ENCODE measurements at places on chromosomes 7 and 10.

- DNase-seq = no peak
Observed at GRCh38 chr7:19117870-19118608, 603 bp upstream of the TWIST1 start.

DNA sequence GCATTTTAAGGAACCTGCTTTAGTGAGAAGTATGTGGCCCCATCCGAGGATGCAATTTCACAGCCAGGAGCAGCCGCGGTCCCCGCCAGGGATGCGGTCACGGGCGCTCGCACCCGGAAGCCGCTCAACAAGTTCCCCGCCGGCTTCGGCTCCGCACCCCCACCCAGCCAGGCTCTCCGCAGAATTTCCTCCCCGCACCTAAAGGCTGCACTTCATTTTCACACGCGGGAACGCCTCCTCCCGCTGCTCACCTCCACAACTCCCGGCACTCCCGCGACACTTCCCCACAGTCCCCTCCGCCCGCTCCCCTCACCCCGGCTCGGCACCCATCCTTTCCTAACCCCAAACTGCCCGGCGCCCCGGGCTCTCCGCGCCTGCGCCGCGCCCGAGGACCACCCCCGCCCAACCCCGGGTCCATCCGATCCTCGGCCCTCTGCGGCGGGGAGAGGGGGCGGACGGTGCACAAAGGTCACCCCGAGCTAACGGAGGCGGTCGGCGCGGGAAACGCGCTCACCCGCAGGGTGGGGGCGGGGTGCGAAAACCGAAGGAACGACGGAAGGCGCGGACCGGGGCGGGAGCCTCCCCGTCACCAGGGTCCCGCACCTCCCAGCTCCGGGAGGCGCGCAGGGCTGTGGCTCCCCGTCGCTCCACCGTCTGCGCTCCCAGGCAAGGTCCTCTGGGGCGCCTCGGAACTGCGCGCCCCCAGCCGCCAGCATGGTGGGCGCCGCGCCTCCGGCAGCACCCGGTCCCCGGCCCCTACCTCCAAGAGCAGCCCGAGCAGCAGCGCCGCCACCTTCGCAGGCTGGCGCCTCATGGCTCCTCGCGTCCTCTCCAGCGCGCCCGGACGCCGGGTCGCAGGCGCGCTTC is 558 bp downstream of the VOPP1 start:
- DNase-seq = no peak

DNA sequence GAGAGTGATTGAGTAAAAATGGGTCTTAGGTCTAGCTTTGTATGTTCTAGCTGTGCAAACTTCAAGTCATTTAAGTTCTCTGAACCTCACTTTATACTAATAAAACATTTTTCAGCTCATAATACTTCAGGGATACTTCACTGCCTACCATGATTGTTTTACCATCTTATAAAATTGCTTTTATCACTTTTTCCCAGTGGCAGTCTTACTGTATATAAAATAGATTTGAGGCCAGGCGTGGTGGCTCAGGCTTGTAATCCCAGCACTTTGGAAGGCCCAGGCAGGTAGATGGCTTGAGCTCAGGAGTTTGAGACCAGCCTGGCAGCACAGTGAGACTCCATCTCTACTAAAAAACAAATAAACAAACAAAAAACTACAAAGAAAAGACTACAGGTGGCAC is 17.4 kb downstream of the FGL2 start:
- DNase-seq = no peak

DNA sequence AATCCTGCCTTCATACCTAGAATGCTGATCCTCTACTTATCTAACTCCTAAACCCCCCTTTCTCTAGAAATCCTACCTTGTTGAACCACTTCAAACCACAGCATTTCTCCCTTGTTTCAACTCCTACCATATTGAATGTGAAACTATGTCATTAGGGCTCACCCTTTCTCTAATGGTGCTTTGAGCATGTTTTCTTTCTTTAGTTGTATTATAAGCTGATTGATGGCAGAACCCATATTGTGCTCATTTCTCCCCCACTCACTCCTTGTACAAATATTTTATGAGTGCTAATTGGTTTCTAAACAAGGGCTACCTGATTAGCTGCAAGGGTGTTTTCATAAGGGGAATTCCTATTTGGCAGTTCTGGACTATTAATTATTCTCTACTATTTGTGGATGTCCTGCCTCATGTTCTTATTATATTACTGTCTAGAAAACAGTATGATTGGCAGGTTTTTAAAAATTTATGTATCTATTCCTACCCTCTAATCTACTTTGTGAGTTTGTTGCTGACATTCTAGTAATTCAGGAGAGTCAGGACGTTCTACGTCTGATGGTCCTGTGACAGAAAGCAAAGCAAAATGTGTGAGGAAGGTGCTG is 765.8 kb downstream of the KCNMA1 start:
- DNase-seq = no peak

GRCh38 chr7:157898261-157898660 is 561.5 kb downstream of the DNAJB6 start:
- DNase-seq = no peak

DNA sequence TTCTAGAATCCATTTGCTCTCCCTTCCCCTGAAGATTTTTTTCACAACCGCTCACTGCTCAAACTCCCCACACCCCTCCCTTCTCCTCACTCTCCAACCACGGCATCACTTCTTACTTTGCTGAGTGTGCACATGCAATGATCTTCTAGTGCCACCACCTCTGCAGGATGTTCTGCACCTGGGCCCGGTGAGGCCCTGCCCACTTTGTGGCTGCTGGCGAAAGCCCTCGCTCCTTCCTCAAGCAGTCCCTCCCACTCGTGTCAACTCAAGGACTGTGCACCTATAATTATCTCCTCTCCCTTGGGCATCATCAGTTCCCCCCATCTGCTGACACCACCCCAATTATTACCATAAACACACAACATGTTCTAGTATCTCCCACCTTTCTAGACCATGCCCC is 91.0 kb upstream of the LANCL2 start:
- DNase-seq = no peak

DNA sequence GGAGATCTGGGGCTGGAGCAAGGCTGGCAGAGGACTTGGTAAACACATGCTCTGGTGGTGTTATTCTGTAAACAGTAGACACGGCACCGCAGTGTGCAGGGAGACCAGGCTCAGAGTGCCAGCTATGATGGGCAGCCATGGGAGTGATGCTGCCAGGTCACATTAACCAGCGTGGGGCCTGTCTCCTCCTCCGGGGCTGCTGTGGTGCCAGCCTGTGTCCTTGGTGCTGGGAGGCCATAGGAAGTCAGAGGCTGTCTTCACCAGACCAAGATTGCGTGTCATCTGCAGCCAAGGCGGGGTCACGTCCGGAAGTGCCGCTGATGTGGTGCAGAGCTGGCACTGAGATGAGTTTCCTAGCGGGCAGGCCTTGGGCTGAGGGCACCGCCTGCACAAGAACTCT is 236.0 kb downstream of the GLRX3 start:
- DNase-seq = no peak

- DNase-seq = no peak
Observed at GRCh38 chr7:43554423-43554822, 28.5 kb upstream of the STK17A start.

DNA sequence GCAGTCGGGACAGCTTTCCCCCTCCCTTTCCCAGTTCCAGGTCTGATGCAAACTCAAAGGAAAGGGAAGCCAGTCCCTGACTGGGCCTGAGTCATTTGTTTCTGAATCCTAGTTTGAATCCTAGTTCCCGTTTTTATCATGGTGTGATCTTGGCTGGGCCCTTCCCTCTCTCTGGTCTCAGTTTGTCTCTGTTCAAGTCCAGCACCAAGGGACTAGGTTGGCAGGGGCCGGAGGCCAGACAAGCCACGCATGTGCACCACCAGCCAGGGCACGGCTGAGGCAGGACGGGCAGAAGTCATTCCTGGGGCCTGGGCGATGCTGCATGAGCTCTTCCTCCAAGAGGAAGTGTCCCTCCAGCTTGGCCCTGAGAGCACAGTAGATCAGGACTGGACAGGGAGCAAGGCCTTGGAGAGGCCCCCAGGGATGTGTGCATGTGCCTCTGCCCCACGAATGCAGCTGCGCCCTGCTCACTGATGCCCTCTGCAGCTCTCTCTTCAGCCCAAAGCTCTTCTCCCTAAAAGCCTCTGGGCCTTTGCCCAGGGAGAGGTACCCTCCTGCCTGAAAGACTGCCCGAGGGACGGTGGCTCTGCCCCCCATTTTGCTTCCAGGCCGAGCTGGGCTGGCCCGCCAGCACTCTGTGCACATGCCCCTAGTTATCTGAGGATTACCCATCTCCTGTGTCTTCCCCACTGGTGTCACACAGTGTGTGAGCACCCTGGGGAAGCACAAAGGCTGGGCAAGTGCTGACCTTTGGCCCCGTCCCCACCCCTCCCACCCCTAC is 86.7 kb downstream of the ZMIZ1 start:
- no peak for DNase-seq

DNA sequence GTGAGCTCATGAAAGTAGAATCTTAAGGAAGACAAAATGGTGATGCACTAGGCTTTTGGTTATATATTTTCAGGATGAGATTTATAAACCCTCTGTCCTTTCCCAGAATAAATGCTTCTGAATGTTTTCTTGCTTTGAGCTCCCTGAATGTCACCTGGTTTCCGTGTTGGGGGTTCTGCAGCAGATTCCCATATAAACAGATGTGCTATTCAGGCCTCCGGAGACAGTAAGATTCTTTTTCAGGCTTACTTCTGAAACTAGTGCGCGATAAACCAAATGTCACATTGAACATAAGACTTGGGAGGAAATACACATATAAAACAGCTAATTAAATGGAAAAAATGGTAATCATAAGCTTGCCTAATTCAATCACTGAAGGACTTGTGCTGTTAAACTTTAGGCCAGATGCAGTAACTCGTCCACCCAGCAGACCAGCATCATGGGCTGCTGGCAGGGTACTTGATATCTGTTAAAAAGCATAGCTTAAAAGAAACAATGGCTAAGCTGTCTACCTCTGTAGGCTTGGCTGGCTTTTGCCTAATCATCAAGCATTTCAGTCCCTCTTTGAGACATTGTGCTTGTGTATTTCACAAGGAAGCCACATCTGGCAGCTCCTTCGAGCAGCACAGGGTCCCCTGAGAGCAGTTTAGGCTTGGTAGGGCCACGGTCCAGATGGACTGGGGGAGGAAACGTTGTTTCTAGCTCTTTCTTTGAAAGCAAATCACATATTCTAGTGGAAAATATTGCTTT is 281.2 kb upstream of the KIAA1217 start:
- DNase-seq = no peak

DNA sequence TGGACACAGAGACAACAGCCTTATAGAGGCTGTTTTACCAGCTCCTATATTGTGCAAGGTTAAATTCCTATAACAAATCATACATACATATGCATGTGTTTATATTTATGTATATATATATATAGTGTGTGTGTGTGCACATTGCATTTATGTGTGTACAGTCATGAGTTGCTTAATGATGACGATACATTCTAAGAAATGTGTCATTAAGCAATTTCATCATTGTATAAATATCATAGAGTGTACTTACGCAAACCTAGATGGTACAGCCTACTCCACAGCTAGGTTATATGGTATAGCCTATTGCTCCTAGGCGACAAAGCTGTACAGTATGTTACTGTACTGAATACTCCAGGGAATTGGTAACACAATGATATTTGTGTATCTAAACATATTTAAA is 30.1 kb upstream of the TNKS2 start:
- DNase-seq = no peak

DNA sequence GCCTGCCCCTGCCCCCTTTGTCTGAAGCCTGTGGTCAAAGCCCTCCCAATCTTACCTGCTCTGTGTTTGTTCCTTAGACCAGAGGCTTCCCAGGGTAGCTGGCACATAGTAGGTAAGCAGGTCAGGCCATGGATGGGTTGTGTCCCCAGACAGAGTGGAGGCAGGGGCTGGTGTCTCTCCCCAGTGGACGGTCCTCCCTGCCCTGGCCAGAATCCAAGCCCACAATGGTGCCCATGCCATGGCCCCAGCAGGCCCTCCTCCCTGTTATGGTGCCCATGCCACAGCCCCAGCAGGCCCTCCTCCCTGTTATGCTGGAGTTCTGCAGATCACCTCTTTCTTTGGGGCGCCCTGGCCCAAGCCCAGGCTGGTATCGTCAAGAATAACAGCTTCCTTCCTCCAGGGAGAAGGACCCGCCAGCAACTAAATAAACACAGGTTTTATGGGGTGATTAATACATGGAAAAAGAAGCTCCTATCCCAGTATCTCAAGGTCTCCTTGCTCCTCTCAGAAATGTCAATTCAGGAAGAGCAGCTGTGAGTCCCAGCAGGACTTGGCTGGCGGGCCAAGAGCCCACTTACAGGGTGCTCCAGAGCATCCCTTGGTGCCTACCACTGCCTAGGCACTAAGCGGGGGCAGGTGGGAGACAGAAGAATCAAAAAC is 82.0 kb downstream of the NEURL1 start:
- no peak for DNase-seq

GRCh38 chr7:144036302-144036885 is 12.4 kb upstream of the OR2A5 start:
- DNase-seq = no peak

DNA sequence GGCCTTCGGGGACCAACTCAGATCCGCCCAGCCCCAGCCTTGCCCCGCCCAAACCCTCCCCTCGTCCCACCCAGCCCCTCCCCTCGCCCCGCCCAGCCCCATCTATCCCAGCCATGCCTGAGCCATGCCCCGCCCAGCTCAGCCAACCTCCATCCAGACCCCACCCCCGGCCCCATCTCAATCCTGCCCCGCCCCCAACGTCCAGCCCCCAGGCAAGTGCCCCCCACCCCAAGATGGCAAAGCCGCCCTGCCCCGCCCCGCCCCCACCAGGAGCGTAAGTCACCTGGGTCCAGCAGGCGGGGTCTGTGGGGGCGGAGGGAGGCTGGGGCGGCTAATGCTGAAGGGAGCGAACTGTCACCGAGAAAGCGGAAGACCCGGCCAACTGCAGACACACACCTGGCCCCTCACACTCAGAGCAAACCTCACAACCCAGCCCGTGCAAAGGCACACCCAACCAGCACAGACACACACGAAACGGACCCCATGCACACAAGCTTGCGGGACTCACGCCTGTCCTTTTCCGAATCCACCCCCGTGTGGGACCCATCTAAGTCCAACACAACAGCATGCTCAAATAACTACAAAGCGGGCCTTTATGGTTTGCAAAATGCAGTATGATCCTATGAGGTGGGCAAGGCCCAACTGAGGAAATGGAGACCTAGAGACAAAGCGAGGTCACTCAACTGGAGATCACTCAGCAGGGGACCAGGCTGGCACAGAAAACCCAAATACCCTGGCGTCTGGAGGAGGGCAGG is 11.5 kb upstream of the OGA start:
- DNase-seq = no peak

Data from kidney glomerular epithelial cell (primary cell).